ENCODE measurements at places on chromosomes 3 and 15.

- no peak for DNase-seq
Observed at GRCh38 chr15:31156226-31156625, 54.7 kb upstream of the TRPM1 start.

GRCh38 chr3:135310317-135310716 lies 515.3 kb downstream of the EPHB1 start:
- no peak for DNase-seq

DNA sequence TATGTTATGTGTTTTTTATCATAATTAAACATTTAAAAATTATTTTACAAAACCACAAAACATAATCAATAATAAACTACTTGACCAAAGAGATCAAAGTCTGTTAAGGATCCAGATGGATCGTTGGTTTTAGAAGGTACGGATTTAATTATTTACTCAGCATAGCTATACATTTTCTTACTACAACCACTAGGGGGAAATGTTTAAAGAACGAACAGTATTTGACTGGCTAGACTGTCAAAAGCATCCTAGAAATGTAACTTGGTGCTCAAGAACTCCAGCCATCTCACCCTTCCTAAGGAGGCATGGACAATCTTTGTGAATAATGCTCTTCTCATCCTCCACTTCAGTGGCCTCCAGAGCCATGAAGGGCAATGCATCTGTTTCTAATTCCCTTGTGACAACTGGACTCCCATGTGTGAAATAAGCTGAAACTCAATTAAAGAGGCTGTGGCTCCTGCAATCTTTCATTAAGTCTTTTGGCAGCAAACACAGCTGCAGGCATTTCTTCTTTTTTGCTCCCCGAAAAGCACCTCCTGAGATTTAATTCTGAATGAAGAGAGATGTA lies 94.7 kb upstream of the TUSC7 start:
- no peak for DNase-seq

GRCh38 chr15:96326328-96327154 lies 4.0 kb upstream of the NR2F2 start:
- DNase-seq, result no peak

- no peak for DNase-seq
Observed at GRCh38 chr3:8069471-8069870, 432.2 kb upstream of the LMCD1 start.

DNA sequence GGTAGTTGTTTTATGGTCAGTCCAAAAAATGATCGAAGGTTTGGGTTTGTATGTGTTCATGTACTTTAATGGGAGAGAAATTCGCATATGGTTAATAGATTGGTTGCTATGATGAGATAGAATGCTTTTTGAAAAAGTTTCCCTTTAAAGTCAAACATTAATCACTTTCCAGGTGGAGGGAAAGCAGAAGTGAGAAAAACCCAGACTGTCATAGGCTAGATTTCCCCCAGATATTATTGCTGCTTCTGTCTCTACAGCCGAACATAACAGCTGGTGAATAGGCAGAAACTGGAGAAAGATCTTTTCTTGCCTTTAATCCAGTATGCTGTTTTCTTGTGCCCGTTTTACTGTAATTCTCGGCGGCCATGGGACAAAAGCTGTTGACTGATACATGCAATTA lies 287.6 kb downstream of the SOX2 start:
- DNase-seq, result no peak

GRCh38 chr3:171219258-171219657 lies 192.7 kb upstream of the SLC2A2 start:
- no peak for DNase-seq

GRCh38 chr15:74376825-74377581 lies 9.6 kb upstream of the CYP11A1 start:
- DNase-seq, result no peak

DNA sequence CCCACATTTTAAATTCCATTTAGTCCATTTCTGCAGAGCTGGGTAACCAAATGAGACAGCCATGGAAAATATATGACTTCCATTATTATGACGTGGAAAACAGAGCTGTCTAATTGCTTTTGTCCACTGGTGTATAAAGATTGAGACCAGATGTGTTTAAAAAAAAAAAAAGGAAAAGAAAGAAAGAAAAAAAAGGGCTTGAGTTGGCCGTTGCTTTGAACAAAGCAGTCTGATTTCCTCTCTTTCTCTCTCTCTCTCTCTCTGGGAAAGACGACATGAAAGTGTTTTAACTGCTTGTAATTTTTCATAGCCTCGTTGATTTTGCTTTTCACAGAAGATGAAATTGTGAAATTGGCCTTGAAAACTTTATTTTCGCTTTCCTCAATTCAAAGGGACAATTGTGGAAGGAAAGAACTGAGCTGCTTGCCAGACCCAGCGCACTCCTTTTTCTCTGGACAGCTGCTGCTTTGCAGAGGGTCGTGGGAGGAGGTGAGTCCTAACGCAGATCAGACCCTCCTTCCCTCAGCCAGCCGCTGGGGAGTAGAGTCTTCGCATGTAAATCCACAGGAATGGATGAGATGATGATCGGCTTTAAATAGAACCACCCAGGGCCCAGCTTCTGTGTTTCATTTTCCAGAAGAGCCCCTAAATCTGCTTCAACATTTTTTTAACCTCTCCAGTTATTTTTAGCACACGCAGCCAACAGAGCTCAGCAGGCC lies 42.8 kb upstream of the UBE2E1 start:
- DNase-seq, result no peak

DNA sequence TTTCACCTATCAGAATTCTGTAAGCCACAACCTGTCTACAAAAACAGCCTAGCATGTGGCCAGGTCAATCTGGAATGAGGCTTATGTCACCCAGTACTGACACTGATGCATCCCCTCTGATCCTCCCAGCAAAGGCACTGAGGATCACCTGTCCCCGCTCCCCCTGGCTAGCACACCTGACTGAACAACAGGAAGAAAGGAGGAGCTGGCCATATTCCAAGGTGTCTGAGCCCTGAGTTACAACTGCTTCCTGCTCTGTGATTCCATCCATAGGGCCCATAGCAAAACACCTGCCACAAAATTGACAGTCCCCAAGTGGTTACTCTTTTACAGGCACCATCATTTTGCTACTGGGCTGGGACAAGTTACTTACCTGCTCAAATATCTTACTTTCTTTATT lies 555.5 kb upstream of the CFAP20DC start:
- no peak for DNase-seq

GRCh38 chr3:42662813-42663535 lies 9.5 kb downstream of the ZBTB47 start:
- no peak for DNase-seq

Data from activated naive CD4-positive, alpha-beta T cell (primary cell).